ENCODE measurements at places on chromosomes 1 and 21. TPM values are rescaled to one million over a fixed set of nuclear protein-coding genes. Genes with fewer than 3 reads are reported as not detected.

The AMY2A gene
- total RNA-seq: not detected

The GBP7 gene
- 0.24 TPM for total RNA-seq

The MAGI3 gene
- 13.4 TPM for total RNA-seq

The EFNA3 gene
- total RNA-seq: 1.7 TPM

The TAF1A gene
- total RNA-seq: 16.4 TPM

The NEGR1 gene
- total RNA-seq: 19.2 TPM

The HES5 gene
- total RNA-seq: not detected

The SLAMF7 gene
- 8.4 TPM for total RNA-seq

The CLCNKA gene
- total RNA-seq: not detected

The APOBEC4 gene
- total RNA-seq: not detected

The ARMH1 gene
- total RNA-seq: 4.7 TPM

The PDE4B gene
- 2.9 TPM for total RNA-seq

The SPRR2E gene
- not detected for total RNA-seq

The IL23R gene
- not detected for total RNA-seq

The PTPN7 gene
- not detected for total RNA-seq

The MAP1LC3C gene
- not detected for total RNA-seq

The CD1C gene
- not detected for total RNA-seq

The VANGL2 gene
- 2.3 TPM for total RNA-seq

The SH2D5 gene
- total RNA-seq: 3.8 TPM

The TCP10L gene
- total RNA-seq: not detected

The ACAP3 gene
- total RNA-seq: 41.1 TPM

The LCE3A gene
- total RNA-seq: not detected

Measured in Calu3 (cell line).